ENCODE measurements at places on chromosomes 6 and 20.
A peak's percentile ranks its signal among the peaks of the same experiment; 100 is the strongest.

DNA sequence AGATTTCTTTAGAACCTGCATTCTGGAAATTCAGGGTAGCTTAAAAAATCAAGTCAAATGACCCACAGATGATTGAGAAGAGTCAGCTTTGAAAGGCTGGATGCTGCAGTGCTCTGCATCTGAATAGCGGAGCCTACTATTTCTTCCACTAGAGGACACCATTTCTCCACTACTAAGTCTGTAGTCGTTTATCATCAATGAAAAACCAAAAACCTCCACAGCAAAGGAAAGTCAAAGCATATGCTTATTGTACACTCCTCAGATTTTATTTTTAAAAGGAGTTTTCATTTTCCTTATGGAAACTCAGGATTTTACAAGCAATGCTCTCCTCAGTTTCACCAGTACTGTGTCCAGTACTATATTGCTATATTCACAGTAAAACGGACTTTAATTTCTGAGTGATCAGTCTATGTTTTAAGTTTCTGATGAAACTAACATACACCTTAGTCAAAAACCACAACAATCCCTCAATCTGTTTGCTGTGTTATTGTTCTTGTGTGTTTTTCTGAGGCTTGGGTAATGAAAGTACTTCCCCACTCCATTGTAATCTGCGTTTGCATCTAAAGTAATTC lies 50.5 kb upstream of the ENPP5 start:
- no peak for DNase-seq

DNA sequence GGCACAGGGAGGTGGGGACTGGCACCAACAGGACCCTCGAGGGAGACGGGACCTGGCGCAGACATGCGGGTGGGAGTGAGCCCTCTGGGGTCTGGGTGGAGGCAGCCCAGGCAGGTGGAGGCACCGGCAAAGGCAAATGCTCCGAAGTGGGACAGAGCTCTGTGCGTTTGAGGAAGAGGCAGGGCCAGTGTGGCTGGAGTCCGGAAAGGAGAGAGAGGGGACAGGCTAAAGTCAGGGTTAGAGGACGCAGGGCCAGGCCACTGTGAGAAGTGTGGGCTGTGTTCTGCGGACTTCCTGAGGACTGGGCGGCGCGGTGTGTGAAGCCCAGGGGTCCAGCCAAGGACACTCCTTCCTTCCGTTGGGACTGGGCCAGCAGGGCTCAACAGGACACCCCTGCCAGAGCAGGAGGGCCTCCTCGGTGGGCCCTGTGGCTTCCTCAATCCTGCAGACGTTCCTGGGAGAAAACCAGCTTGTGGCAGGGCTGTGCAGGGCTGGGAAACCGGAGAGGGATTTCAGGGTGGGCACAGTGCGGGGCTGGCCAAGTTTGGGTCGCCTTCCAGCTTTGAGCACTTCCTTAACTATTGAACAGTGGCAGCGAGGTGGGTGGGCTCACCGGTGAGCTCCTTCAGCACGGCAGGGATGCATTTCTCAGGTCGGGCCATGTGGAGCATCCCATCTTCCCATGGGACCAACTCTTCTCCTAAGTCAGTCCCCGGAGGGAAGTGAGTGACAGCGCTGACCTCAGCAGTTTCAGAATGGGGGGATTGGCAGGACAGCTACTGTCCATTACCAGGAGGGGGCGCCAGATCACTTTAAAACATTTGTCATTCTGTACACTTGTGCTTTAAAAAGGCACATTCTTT lies 22.5 kb downstream of the MOCS3 start:
- DNase-seq, result peak; percentile 63

- no peak for DNase-seq
Measured at GRCh38 chr6:13355043-13355945, 27.0 kb upstream of the TBC1D7 start.

DNA sequence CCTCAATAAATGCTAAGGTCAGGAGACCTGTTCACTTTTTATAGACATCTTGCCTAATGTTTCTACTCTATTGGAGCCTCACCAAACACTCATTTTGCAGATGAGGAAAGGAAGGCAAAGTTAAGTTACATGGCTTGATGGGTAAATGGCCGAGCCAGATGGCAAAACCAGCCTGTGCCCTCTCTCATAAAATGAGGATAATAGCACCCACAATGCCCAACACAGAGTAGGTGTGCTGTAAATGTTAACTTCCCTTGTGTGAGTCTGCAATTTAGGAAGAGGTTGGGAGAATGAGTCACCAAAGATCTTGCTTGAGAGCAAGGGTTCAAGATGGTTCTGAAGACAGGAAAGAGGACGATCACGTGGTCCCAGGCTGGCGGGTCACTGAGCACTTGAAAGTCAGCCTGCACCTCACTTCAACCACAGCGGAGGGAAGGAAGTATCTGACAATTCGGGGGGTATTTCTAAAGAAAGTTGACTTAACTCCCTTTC lies 3.3 kb downstream of the KCNK5 start:
- DNase-seq, result peak; percentile 10

DNA sequence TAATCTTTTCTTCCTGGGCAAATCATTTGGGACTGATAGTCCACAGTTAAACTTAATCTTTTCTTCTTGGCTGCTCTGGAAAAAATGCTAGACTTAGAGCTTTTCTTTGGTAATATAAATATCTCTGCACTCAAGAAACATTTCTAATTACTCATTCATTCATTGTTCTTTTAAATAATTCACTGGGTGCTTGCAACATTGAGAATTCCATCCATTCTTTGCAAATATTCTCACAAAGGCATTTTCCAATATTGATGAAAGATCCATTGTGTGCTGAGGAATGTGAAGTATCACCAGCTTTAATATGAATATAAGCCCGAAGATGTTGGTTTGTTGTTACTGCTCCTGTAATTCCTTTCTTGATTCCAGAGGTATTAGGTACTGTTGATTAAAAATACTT lies 38.4 kb downstream of the AKAP7 start:
- no peak for DNase-seq

GRCh38 chr20:40773376-40773775 lies 84.3 kb upstream of the MAFB start:
- DNase-seq, result no peak

DNA sequence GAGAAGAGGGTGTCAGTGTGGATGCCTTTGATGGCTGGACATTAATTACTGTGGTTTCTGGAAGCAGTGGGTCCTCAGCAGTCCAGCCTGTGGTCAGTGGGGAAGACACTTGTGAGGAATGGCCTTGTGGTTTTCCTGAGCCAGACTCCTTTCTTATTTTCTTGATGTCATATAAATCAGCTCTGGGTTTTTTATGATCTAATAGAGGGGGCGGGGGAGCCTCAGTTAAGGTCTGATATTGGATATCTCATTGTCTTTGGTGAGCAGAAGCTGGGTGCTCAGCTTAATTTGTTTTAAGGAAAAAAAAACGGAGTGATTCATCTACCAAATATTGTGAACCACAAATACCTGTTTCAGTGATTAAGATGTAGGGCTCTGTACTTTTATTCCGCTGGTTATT lies 62.1 kb downstream of the OTOR start:
- no peak for DNase-seq

DNA sequence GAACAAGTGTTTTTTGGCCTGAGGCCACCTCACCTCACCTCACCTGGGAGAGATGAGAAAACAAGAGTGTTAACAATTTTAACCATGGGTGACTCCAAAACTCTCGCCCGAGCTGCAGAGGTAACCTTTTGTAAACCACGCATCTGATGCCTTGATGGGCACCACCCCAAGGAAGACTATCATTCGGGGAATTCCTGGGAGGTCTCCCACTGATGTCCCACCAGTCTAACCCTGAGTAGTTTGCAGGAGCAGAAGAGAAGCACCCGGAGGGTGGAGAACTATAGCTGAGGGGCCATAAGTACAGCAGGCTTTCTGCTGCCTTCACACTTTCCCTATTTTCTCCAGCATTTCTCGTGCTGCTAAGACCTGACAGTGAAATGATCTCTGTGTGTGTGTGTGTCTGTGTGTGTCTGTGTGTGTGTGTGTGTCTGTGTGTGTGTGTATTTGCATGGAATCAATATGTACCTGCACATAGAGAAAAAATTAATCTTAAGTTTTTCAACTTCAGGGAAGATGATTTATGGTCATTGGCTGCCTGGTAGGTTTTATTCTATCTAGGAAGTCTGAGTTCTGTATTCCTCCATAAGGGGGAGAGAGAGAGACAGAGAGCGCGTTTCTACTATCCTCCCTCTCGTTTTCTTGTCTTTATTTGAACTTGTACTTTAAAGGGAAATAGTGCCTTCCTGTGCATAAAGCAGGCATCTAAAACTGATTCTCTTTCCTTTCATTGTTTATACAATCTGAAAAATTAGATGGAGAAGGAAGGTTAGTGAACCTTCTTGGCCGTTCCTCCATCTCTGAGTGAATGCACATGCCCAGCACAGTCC lies 75.8 kb downstream of the CAP2 start:
- no peak for DNase-seq

DNA sequence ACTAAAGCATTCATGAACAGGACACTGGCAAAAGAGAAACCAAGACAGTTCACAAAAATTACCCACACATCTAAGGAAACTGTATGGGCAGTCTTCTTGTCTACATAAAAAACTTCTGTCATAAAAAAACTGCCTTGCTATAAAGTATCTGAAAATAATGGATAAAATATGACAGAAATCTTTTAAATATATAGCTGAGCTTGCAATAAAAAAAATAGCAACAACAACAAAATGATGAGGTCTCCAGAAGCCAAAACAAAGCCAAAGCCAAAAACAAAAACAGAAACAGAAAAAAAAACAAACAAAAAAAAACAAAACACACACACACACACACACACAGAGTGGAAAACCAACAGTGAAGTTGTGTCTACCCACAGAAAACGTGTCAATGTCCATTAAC lies 14.8 kb downstream of the LY86 start:
- DNase-seq, result no peak

DNA sequence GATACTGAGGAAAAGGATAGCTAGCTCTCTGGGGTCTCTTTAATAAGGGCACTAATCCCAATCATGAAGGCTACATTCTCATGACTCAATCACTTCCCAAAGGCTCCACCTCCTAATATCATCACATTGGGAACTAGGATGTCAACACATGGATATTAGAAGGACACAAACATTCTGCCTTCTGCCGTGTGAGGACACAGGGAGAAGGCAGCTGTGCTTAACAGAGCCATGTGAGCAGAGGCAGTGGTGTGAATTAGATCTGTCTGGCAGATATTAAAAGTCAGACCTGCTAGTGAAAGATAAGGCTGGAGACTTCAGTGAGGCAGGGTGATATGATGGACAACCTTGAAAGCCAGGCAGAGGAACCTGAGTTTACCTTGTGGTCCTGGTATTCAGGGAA lies 341.9 kb downstream of the ARHGAP18 start:
- no peak for DNase-seq

- DNase-seq, result no peak
Measured at GRCh38 chr6:161222706-161223234, 51.1 kb downstream of the AGPAT4 start.

Data from activated CD4-positive, alpha-beta T cell treated with anti-CD3 and anti-CD28 coated beads, Interleukin-2, amount 50 U/mL, for 1 hour (primary cell).